Right hindlimb (tissue), 1 donor: ENCODE measurements at places on chromosomes 1 and 21.

- no peak for DNase-seq
These were observed 119.8 kb downstream of the GALNT2 start for GRCh38 chr1:230186874-230187273.

- DNase-seq = no peak
These were observed 25.0 kb upstream of the SLC2A1 start for GRCh38 chr1:42983693-42984092.

- no peak for DNase-seq
These were observed 26.6 kb upstream of the ZNF281 start for GRCh38 chr1:200436436-200436835.

DNA sequence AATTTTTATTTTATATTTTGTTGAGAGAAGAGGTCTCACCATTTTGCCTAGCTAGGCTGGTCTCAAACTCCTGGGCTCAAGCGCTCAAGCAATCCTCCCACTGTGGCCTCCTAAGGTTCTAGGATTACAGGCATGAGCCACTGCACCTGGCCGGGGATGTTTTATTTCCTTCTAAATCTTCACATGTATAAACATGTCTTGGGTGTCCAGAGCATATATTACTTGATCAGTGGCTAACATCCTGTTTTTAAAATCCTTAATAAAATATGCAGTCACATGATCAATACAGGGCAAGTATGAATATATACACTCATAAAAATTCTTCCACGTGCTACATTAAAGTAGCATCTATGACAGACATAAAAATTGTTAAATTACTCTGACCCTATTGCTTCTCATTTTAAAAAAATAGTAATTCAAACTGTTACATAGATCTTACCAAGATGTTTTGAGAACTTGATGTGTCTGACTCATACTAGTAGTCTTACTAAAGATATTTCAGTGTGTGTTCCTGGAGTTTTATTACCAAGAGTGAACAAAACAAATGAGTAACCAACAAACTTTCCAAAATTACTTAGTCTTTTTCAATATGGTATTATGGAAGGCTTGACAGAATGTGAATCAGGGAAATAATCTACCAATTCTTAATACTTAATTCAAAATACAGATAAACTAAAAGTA lies 222.5 kb downstream of the SLC45A1 start:
- no peak for DNase-seq

DNA sequence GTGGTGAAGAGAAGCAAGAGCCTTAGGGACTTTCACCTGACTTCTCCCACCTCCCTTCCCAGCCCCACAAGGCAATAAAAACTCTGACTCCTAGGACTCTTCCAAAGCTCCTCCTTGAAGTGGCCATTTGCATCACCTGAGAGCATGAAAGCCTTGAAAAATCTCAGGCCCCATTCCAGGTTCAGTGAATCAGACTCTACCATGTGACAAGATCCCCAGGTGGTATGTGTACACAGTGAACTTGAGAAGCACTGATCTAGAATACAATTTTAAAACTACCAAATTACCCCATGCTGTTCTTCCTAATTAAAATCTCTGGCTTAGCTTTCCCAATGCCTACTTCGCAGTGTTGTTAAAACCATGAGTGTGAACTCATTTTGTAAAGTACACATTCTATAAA lies 195.1 kb upstream of the SAMSN1 start:
- DNase-seq = no peak

- no peak for DNase-seq
These were observed 53.4 kb upstream of the RGS18 start for GRCh38 chr1:192104852-192105251.

DNA sequence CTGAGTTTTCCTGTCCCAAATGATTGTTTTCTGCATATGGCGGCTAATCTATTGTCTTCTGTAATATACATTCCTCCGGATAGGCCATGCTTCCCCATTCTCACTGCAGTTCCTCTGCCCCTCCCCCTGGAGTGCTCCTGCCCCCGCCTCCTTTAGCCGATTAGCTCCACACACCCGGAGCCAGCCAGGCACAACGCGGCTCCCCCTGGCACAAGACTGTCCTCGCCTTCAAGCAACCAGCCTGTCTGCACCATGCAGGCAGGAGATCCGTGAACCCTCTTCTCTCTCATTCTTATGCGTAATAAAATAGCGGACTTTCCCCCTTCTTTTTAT lies 18.0 kb downstream of the SERTAD4 start:
- DNase-seq = peak; percentile 73

GRCh38 chr1:28773105-28773504 lies 36.4 kb downstream of the YTHDF2 start:
- DNase-seq = no peak

DNA sequence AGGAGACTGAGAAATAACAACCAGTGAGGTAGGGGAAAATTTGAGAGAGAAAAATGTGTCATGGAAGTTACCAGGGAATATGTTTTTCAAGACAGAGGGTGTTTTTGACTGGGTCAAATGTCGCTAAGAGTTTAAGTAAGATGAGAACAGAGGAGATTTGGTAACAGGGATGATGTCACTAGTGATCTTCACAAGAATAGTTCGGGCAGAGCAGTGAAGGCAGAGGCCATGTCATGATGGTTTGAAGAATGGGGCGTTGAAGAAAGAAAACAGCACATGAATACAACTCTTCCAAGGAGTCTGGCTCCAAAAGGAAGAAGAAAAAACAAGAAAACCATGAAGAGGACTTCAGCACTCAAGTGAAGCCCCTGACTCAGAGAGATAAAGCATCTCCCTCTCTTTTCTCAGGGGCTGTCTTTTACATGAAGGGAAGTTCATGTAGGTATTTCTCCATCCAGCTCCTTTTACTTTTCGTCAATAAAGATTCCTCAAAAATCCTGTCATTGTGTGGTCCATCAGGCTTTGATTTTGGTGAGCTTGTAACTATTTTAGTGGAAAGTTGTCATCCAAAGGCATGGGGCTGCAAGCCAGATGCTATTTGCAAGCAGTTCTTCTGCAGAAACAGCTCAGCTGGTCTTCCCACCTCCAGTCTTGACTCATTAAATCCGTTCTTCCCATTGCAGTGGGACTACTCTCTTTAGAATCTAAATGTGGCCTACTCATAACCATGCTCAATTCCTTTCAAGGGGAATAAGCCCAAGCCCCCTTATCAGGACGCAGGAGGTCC lies 397.3 kb downstream of the LMX1A start:
- no peak for DNase-seq

GRCh38 chr1:6241107-6241886 lies 2.7 kb upstream of the HES3 start:
- no peak for DNase-seq

- no peak for DNase-seq
These were observed 49.4 kb downstream of the SRRM1 start for GRCh38 chr1:24692351-24692980.

- DNase-seq = no peak
These were observed 15.0 kb upstream of the PTPN14 start for GRCh38 chr1:214566158-214567104.

DNA sequence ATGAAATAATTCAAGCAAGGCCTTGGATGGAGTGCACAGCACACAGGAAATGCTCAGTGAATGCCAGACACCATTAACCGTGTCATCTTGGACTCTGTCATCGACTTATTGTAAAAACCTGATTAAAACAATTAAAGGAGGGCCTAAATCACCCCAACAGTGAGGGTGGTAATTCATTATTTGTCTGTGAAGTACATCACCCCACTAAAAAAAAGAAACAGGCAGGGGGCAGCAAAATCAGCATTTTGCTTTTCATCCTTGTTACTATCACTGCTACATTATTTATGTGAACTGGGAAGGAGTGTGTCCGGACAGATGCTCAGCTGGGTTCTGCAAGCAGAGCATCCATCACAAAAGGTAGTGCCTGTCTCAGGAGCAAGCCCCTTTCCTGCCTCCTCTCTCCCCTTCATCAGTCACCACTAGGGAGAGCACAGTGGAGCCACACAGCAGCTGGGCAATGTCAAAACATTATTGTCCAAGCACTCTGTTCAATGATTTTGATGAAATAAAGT lies 98.5 kb downstream of the RERE start:
- no peak for DNase-seq

- DNase-seq = peak; percentile 72
These were observed 64.0 kb downstream of the ITPKB start for GRCh38 chr1:226674892-226675714.

GRCh38 chr21:33327326-33327725 lies 2.6 kb downstream of the IFNAR1 start:
- no peak for DNase-seq

GRCh38 chr1:173860065-173860464 lies 7.7 kb downstream of the GAS5 start:
- DNase-seq = no peak

DNA sequence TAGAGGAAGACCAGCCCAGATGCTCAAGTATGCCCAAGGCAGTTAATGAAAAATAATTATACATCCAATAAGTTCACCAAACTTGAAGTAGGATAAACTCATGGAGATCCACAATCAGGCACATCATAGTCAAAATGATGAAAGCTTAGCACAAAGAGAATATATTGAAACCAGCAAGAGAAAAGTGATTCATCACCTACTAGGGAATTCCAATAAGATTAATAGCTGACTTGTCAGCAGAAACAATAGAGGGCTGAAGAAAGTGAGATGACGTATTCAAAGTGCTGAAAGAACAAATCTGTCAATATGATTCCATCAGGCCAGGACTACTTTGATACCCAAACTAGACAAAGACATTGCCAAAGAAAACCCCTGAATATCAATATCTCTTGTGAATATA lies 251.7 kb upstream of the BEND5 start:
- no peak for DNase-seq

DNA sequence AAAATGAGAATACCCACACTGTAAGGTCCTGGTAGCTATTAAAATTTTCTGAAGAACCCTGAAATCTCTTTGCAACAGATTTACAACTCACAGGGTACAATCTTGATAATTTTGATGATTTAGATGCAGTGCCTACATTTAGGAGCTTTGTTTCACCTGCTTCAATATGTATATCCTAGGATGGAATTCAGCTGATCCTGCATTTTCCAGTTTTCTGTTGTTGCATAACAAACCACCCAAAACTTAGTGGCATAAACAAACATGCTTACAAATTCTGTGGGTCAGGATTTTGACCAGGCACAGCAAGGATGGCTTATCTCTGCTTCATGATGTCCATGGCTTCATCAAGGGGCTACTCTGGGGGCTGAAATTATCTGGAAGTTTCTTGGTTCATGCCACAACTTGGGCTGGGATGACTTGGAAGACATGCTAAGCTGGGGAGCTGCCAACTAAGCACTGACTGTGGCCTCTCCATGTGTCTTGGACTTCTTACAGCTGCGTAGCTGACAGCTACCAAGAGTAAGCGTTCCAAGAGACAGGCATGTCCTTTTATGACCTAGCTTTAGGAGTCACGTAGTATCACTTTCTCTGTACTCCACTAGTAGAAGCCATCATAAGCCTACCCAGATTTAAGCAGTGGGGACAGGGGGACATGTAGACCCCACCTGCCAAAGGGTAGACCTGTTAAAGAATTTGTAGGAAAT lies 108.5 kb downstream of the CACHD1 start:
- no peak for DNase-seq

DNA sequence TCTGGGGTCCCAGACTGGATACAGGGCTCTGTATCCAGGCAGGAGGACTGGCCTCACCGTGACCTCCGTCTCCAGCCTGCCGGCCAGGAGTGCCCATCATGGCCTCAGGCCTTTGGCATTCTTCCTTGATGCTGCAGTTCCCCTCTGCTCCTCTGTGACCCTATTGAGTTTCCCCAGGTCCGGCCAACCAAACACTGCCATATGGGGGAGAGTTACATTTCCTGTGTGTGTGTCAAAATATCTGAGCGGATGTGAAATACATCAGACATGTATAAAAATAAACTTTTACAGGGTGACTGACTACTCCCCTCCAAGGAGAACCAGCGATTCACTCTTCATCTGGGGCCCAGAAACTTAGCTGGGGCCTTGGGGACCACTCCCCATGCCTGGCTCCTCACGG lies 10.2 kb upstream of the UBL4B start:
- no peak for DNase-seq

- DNase-seq = no peak
These were observed 972 bp upstream of the ENTREP3 start for GRCh38 chr1:155256058-155256852.

DNA sequence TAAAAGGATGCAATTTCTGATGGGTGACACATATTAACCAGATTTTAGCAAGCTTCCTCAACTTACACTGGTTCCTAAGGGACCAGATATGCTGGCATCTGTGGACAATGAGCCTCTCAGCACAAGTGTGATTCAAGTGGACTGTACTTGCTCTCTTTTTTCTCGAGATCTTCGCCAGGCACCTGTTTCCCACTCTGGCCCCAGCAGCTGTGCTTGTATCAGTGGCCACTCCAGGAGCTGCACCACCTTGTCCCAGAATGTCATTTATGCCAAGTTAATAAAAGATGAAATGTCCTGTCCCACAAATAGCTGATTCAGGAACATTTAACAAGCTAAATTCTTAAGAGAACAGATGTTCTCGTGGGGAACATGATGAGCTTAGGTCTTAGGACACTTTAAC lies 14.6 kb downstream of the C1orf198 start:
- no peak for DNase-seq

DNA sequence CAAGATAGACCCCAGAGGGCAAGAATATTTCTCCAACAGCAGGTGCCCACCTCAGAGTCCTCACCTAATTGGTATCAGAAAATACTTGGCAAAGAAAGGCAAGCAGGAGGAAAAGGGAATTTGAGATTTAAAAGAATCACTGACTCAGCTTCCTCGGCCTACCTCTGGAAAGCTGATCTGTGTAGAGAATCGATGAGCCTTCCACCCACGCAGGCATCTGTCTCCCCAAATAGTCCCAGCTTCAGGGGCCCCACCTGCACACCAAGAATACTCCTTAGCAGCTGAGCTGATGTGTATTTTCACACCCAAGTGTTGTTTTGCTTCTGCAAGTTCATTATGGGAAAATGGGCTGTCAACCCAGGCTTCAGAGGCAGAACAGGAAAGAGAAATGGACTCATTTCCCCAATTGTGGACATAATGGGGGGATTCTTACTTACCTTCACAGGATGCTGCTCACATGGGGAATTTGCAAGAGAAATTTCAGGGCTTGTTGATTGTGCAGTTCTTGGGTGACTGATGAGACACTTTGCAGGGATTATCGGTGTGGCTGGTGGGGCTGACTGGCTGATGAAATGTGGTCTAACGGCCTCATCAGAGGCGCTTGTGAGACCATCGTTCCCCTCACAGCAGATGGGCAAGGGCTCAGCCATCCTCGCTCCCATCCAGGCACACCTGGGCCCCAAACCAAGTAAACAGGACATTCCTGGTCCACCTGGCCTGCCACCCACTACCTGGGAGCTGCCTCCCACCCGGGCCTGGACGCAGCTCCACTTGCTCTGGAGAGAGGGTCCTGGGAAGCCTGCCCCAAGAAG lies 436.3 kb downstream of the PTPRU start:
- no peak for DNase-seq

DNA sequence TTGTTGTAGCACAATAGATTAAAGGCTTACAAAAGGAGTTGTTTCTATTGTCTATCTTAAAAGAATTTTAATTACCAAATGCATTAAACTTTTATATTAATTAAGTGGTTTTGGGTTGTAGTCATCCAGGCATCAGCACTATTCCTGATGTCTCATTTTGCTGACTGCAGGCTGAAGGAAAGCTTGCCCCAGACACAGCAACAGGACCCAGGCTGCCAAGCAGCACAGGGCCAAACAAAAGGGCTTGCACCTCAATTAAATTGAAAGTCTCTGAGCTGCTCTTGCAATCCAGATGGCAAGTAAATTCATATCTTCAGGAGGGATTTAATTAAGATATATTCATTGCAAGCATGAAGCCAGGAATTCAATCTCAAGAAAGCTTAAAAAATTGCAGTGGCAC lies 80.7 kb upstream of the CHODL start:
- no peak for DNase-seq
